ENCODE measurements at places on chromosomes 5 and 9. TPM values are rescaled to one million over a fixed set of nuclear protein-coding genes. Genes with fewer than 3 reads are reported as not detected.

Gene PTGES
- total RNA-seq: 47.7 TPM

Gene PCDHB6
- 0.64 TPM for total RNA-seq

Gene MED10
- total RNA-seq: 27.4 TPM

Gene IFNE
- total RNA-seq: 0.52 TPM

Gene DAB2IP
- total RNA-seq: 9.3 TPM

Gene NR2F1
- total RNA-seq: 85.3 TPM

Gene LCN9
- total RNA-seq: not detected

Gene VAV2
- total RNA-seq: 15.8 TPM

Gene GABRA6
- total RNA-seq: not detected

Gene DNM1
- total RNA-seq: 23.2 TPM

Gene ACSL6
- not detected for total RNA-seq

Gene RNF224
- total RNA-seq: not detected

Gene BTNL3
- not detected for total RNA-seq

Gene SOX30
- total RNA-seq: not detected

Gene EIF4EBP3
- total RNA-seq: 2.1 TPM

Gene SPOCK1
- 27.8 TPM for total RNA-seq

Gene OR1J2
- not detected for total RNA-seq

Gene NKD2
- total RNA-seq: 102 TPM

Gene GFI1B
- not detected for total RNA-seq

Gene KCTD16
- total RNA-seq: 0.40 TPM

Data from epithelial cell of alveolus of lung (primary cell).